ENCODE measurements at places on chromosomes 3 and 15. TPM values are rescaled to one million over a fixed set of nuclear protein-coding genes. Genes with fewer than 3 reads are reported as not detected.

The PAQR9 gene
- total RNA-seq = not detected

The CNTN6 gene
- not detected for total RNA-seq

The SLC7A14 gene
- not detected for total RNA-seq

The SPSB4 gene
- not detected for total RNA-seq

The CCR8 gene
- 11.6 TPM for total RNA-seq

GRCh38 chr3:171293142-171293782 lies 166.9 kb downstream of the TNIK start:
- no peaks in the 10 kb centered on the region for H3K27me3 ChIP-seq
- no peak overlapping the region for H3K27ac ChIP-seq
- H3K4me3 ChIP-seq = no peak overlapping the region

- no peaks in the 10 kb centered on the region for H3K4me1 ChIP-seq
- H3K27ac ChIP-seq = no peak overlapping the region
- no peaks in the 10 kb centered on the region for H3K36me3 ChIP-seq
- H3K27me3 ChIP-seq = no peaks in the 10 kb centered on the region
- no peak overlapping the region for H3K4me3 ChIP-seq
These were observed 28.4 kb upstream of the RAB6B start for GRCh38 chr3:133924041-133924440.

DNA sequence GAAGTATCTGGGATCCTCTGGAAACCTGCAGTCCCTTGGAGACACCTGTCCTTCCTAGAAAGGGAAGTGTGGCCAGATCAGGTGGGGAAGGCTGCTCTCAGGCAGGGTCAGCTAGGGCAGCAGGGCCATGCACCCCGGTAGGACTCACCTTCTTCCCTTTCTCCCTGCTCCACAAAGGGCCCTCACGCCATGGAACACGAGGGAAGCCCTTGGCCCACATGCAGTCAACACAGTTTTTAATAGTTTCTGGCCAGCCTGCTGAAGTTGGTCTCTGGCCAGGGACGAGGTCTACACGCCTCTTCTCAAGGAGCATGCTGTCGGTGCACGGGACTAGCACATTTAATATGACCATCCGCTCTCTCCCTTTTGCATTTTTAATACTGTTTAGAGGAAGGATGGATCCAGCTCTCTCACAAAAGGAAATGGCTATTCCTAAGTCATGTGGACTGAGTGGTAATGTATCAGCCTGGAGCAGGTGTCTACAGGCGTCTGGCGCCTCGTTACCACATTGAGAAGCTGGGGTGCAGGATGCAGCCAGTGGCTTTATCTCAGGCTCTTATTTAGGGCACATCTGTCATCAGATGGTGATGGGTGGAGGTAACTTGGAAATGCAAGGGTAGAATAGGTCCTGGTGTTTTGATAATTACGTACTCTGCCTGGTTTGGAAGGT lies 153.9 kb downstream of the KLF13 start:
- no peak overlapping the region for H3K27ac ChIP-seq
- H3K4me1 ChIP-seq = peaks cover 19% of the 10 kb centered on the region
- DNase-seq = no peak
- H3K27me3 ChIP-seq = no peaks in the 10 kb centered on the region
- no peak overlapping the region for H3K4me3 ChIP-seq

- H3K4me1 ChIP-seq = no peaks in the 10 kb centered on the region
- no peak overlapping the region for H3K27ac ChIP-seq
- no peaks in the 10 kb centered on the region for H3K27me3 ChIP-seq
- DNase-seq = no peak
These were observed 26.6 kb upstream of the SLMAP start for GRCh38 chr3:57729334-57730045.

DNA sequence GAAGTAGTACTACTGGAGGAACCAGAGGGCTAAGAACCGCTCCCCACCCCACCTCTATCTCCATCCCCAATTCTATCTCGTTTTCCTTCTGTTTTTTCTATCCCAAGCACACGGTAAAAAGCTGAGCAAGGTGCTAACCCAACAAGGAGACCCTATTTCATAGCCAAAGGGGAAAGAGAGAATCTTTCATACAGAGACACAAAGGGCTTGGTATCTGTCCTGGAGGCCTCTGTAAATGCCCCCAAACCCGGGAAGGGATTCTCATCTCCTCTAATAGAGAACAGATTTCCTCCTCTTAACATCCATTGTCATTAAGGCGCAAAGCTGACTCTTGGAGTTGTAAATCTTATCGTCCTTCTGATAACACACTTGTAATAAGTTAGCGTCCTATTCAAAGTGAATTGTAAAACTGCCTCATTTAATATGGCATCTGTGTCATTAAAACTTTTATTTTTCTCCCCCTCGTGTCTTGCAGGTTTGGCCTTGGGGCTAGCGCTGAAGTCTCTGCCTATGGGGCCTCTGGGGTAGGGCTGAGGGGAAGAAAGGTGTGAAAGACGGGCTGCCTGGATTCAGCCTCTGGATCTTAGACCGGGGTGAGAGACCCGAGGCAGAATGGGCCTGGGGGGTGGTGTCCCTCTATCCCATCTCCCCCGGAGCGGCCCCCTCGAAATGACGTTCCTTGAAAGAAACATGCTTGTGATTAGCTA lies 12.1 kb downstream of the NR2F2 start:
- H3K36me3 ChIP-seq = no peaks in the 10 kb centered on the region
- no peaks in the 10 kb centered on the region for H3K27me3 ChIP-seq
- no peak for DNase-seq
- no peak overlapping the region for H3K4me3 ChIP-seq
- H3K27ac ChIP-seq = no peak overlapping the region
- no peaks in the 10 kb centered on the region for H3K4me1 ChIP-seq

DNA sequence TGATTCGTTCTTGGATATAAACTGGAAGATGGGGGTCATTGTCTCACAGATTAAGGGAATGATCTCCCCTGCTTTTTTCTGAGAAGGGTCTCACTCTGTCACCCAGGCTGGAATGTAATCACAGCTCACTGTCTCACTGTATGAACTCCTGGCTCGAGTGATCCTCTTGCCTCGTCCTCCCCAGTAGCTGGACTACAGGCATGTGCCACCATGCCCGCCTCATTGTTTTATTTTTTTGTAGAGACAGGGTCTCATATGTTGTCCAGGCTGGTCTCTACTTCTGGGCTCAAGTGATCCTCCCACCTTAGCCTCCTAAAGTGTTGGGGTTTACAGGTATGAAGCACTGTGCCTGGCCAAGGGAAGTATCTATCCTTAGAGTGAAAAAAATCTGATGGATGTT lies 5.4 kb downstream of the OXSR1 start:
- no peak for DNase-seq
- peaks cover 3% of the 10 kb centered on the region for H3K36me3 ChIP-seq
- peaks cover 29% of the 10 kb centered on the region for H3K4me1 ChIP-seq

GRCh38 chr15:27449941-27450340 lies 479.0 kb downstream of the GABRG3 start:
- H3K4me1 ChIP-seq = no peaks in the 10 kb centered on the region
- H3K27me3 ChIP-seq = no peaks in the 10 kb centered on the region
- H3K27ac ChIP-seq = no peak overlapping the region
- no peak overlapping the region for H3K4me3 ChIP-seq
- DNase-seq = no peak

DNA sequence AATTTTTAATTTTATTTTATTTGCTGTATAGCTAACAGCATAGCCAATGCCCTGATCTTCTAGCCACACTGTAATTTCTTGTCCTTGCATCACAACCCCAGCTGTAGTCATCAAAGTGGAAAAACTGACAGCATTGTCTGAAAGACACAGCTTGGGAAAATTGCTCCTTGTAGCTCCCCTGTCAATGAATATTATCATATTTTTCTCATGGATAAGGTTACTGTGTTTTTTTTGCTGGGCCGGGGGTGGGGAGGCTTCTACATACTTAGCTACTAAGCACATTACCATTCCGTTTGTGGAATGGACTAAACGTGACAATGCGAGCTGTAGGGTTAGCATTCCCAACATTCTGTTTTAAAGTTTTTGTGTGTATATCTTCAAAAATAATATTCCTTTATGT lies 381.3 kb downstream of the TIGIT start:
- no peak overlapping the region for H3K4me3 ChIP-seq
- no peak overlapping the region for H3K27ac ChIP-seq
- DNase-seq = no peak
- H3K27me3 ChIP-seq = no peaks in the 10 kb centered on the region
- no peaks in the 10 kb centered on the region for H3K4me1 ChIP-seq
- H3K36me3 ChIP-seq = no peaks in the 10 kb centered on the region

DNA sequence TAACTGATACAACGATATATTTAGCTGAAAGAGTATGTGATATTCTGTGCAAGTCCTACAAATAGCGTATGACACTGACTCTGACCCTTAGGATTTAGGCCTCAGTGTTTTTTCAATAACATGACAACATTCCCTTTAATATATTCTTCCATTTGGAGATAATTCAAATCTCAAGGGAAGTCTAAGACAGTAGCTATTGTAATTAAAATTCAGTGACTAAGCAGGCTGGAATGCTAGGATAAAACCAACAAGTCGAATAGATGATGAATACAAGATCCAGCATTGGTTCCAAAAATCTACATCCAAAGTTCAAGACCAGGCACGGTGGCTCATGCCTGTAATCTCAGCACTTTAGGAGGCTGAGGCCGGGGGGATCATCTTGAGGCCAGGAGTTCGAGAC lies 56.2 kb downstream of the QTRT2 start:
- H3K36me3 ChIP-seq = no peaks in the 10 kb centered on the region
- no peak overlapping the region for H3K27ac ChIP-seq
- no peaks in the 10 kb centered on the region for H3K27me3 ChIP-seq
- H3K4me1 ChIP-seq = no peaks in the 10 kb centered on the region
- H3K4me3 ChIP-seq = no peak overlapping the region
- no peak for DNase-seq

GRCh38 chr15:49889536-49889935 lies 229.5 kb downstream of the ATP8B4 start:
- H3K36me3 ChIP-seq = no peaks in the 10 kb centered on the region
- H3K27ac ChIP-seq = no peak overlapping the region
- DNase-seq = no peak

DNA sequence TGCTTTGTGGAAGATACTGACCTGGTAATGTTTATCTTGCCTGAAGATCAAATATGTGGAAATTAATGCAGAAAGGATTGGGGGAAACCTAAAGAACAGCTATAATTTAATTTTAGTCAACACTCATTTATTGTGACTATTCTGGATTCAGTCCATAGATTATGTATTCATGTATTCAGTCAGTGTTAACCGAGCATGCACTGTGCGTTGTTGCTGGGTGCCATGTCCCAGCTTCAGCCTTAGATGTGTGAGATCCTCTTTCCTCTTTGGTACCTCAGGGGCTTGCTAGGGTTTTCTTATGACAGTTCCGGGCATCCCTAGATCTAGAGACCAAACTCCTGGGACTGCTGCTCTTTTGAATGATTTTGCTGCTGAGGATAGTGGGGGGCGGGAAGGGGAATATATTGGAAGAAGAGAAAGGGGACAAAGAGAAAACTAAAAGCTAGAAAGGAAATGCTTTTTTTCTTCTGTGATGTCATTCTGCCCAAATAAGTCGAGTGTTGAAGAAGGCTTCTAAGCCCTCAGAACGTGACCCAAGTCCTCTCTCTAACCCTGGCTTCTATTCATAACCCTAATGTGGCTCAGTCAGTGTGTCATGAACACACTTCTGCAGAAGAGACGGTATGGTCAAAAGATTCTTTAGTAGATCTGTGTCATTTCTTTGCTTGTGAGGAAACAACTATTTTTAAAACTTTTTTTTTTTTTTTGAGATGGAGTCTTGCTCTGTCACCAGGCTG lies 33.5 kb downstream of the STARD9 start:
- H3K27me3 ChIP-seq = no peaks in the 10 kb centered on the region
- DNase-seq = no peak
- no peak overlapping the region for H3K27ac ChIP-seq
- no peaks in the 10 kb centered on the region for H3K36me3 ChIP-seq

DNA sequence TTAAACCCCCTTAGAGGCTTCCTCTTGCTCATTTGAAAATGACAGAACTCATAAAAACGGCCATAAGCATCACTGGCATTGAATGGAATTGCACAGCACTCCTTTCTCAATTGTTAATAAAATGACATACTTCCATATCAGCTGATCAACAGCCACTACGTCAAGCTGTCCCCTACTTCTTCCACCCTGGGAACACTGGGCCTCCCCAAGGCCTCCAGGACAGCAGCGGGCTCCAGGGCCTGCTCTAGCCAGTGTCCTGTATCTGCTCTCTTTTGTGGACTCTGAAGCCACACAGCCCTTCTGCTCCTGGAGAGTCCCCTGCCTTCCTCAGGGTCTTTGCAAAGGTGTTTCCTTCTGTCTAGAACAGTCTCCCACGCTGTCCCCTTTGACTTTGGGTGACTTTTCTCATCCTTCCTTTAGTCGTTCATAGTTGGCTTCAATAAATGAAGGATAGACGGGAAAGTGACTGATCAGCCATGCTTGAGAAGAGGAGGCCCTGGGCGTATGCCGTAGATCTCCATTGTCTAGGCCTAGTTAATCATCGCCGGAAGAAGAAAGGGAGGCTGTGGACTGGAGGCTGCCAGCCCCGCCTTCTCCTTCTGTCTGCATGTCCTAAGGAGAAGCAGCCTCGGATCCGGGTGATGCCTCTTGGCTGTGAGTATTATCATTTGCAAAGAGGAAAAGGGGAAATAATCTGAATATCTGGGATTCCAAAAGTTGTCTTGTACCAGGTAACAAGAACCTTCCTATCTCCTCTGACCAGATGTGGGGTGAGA lies 4.7 kb upstream of the THSD4 start:
- no peak overlapping the region for H3K4me3 ChIP-seq
- no peak for DNase-seq
- no peak overlapping the region for H3K27ac ChIP-seq
- no peaks in the 10 kb centered on the region for H3K27me3 ChIP-seq
- H3K4me1 ChIP-seq = no peaks in the 10 kb centered on the region

DNA sequence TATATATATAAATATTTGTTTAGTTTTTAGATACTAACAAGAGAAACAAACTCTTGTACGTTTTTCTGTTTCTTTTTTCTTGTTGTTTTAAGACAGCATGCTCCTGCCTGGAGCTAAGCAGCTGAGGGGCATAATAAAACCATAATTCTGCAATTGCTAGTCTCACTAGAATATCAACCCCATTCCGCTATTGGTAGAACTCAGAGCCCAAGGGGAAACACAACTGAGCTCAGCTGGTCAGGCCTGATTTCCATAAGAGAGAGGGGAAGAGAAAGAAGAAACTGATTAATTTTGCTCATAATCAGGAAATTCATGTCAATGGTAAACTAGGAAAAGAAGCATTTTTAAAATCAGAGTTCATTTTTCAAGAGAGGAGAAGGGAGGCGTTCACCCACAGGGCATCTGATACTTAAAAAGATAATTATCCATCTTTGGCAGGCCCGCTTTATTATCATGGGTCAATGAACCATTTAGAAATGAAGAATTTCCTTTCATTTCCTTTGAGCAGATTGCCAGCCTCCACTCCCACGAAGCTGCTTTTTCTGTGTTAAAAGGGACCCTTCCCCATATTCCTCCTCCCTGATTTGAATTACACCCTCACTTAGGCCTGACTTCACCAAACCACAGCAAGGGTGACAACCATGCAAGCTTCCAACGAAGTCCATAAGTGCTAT lies 965.3 kb upstream of the CFAP20DC start:
- no peak overlapping the region for H3K4me3 ChIP-seq
- H3K27ac ChIP-seq = peak overlapping the region; percentile 43
- no peak for DNase-seq
- no peaks in the 10 kb centered on the region for H3K36me3 ChIP-seq

Measured in naive thymus-derived CD4-positive, alpha-beta T cell (primary cell).